ENCODE measurements at places on chromosomes 13 and 19.

- DNase-seq: no peak
Measured at GRCh38 chr13:114076329-114077090, 55.9 kb downstream of the RASA3 start.

GRCh38 chr19:45101806-45102205 lies 8.8 kb downstream of the PPP1R37 start:
- DNase-seq: no peak

DNA sequence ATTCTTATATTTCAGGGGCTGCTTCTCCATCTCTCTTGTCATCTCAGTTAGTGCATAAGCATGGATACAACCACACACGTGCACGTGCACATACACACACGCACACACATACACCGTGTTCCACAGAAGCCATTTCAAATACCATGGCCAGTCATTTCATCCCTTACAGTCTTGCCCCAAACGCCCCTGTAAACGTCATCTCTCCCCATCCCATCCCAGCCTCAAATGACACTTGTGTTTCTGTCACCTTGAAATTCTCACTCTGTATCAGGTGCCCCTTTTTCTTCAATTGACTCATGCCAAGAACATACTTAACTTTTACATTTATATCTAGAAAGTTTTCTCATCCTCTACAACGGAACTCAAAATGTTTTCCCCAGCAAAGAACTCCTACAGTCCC lies 220.5 kb downstream of the IRS2 start:
- no peak for DNase-seq

DNA sequence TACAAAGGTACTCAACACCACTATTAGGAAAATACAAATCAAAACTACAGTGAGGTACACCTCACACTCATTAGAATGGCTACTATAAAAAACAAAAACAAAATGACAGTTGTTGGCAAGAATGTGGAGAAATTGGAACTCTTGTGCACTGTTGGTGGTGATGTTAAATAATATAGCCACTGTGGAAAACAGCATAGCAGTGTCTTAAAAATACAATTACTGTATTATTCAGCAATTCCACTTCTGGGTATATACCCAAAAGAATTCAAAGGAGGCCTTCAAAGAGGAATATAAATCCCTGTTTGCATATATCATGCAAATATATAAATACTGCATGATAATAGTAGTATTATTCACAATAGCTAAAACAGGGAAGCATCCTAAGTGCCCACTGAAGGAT lies 66.8 kb downstream of the CDK8 start:
- DNase-seq: no peak

DNA sequence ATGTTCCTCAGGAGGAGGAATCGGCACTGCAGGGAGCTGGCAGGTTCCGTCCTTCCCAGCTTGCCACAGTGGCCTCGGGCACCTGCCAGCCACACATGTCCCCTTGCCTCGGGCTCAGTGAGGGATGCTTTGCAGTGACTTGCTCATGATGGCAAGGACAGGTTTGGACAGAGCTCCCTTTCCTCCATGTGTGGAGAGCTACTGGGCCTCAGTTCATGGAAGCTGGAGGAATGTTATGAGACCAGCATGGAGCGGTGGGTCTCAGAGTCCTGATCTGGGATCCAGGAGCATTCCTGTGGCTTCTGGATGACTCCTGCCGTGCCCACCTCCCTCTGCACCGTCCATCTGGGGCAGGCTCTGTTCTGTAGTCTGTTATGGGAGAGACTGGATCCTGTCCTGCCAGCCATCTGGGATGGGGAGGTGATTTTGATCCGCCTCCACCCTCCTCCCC lies 59.2 kb downstream of the SIPA1L3 start:
- DNase-seq: no peak

- DNase-seq: no peak
Measured at GRCh38 chr19:55227241-55228014, 1.1 kb downstream of the TMEM86B start.

GRCh38 chr19:11578258-11579142 lies 1.1 kb upstream of the ACP5 start:
- DNase-seq: no peak

GRCh38 chr19:45952686-45953505 lies 20.8 kb downstream of the NOVA2 start:
- no peak for DNase-seq

GRCh38 chr13:47457626-47458025 lies 543.4 kb downstream of the SUCLA2 start:
- DNase-seq: no peak

DNA sequence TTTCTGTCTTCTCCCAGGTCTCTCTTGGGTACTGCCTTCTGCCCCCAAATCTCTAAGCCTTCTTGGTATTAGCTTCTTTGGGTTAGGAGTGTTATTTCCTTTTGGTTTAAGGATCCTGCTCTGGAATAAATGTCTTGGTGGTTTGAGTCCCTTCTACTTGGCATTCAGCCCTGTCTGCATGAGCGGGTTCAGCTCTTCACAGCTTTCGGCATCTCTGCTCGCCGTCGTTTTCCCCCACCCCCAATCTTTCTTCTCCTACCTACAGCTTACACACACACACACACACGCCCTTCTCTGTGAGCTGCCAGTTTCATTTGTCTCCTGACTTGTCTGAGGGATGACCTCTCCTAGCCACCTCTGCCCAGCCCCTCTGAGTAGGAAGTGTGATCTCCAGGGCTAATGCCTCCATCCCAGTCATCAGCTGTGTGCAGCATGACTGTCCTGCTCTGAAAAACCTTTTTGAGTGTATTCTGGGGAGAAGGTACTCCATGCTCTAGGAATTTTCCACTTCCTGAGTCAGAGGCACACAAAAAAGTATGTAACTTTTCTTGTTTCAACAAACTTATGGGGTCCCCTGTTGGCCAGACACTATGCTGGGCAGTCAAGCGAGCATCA lies 4.7 kb downstream of the CNOT3 start:
- DNase-seq: no peak

DNA sequence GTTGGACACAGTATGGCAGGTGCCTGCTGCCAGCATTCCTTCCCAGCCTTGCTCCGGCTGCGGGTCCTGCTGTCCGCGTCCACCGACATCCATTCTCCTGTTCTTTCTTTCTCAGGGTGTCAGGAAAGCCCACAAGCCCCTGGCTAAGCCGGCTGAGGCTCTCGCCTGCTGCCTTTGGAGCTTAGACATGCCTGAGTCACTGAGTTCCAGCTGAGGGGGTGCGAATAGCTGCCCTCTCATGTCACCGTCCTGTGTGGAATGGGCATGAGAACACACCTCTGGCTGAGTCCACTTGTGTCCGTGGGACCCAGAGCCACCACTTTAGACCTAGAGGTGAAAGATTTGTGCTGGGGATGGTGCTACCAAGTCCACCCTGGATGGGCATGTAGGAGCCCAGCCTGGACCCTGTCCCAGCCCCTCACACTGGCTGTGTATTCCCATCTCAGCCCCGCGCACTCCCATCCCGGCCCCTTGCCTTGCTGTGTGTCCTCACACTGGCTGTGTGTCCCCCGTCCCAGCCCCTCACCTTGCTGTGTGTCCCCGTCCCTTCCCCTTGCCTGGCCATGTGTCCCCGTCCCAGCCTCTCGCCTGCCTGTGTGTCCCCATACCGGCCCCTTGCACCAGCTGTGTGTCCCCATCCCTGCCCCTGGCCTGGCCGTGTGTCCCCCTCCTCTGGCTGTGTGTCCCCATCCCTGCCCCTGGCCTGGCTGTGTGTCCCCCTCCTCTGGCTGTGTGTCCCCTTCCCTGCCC lies 24.6 kb upstream of the IRS2 start:
- no peak for DNase-seq

DNA sequence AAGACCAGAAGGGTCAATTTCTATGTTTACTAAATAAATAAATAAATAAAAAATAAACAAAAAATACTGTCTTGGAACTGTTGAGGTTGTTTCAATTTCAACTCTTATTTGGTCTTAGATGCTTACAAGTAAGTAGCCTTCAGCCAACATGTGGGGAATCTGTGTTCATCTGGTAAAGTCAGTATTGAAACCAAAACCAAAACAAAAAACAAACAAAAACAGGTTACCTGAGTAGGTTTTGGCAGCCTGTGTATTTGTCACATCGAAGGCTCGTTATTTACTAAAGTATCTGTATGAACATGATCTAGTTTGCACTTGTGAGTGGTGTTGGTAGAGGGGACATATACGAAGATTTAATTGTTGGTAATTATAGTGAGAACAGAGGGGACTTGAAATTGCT lies 471.5 kb downstream of the SLITRK5 start:
- no peak for DNase-seq

GRCh38 chr19:1765904-1766799 lies 12.8 kb downstream of the ONECUT3 start:
- DNase-seq: no peak

GRCh38 chr19:7740682-7741054 lies 6.7 kb downstream of the CD209 start:
- DNase-seq: no peak

DNA sequence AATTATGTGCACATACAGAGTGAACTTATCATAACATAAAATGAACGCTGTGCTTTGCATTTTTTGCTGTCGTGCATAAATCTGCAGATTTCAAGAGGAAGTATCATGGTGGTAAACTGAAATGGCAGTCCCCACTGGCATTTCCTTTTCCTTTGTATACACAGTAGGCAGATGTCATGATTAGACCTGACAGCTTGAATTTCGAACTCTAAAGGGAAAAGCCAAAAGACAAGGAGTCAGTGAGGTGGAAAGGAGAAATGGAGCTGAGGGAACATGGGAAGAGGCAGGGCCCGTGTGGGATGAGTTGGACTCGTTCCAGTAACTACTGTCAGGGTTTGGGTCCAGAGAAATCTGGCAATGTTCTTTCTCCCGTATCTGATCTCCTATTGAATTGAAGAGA lies 454.1 kb upstream of the SGCG start:
- DNase-seq: no peak

GRCh38 chr19:1747285-1748114 lies 5.8 kb upstream of the ONECUT3 start:
- no peak for DNase-seq
